ENCODE measurements at places on chromosomes 4 and X. TPM values are rescaled to one million over a fixed set of nuclear protein-coding genes. Genes with fewer than 3 reads are reported as not detected.

Gene HTR2C
- total RNA-seq: not detected

Gene MAB21L2
- total RNA-seq: 11.7 TPM

DNA sequence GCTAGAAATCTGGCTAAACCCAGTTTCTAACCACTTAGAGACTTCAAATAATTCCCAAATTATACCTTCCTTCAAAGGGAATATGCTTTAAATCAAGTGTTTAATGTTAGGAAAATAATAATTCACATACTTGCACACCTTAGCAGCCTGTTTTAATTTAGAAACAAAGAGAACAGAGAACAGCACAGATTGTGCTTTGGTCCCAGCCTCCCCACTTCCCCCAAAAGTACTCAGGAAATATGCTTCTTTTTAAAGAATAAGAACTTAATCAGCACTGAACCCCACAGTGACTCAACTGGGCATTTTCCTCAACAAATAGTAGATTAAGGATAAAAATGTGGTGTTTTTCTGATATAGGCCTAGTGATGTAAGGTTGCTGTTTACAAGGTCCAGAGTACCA lies 295.8 kb downstream of the GBA3 start:
- no peak for DNase-seq

DNA sequence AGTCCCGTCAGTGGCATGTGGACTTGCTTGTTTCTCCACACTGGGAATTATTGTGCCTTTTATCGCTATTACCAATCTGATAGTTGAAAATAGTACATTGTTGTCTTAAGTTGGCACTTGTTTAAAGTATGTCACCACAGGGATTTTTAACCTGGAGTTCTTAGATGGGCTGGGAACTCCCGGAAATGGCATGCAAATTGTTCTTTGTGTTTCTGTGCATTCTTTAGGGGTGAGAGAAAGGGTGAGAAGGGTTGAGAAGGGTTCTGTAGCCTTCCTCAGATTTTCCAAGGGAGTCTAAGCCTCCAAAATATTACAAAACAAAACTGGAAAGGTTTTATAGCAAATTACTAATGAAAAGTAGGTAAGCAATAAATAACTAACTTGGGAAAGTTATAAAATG lies 176.9 kb downstream of the ZIC3 start:
- DNase-seq: no peak

Data from IMR-90 (cell line).